ENCODE measurements at places on chromosomes 1 and 21. TPM values are rescaled to one million over a fixed set of nuclear protein-coding genes. Genes with fewer than 3 reads are reported as not detected.
A peak's percentile ranks its signal among the peaks of the same experiment; 100 is the strongest.

DNA sequence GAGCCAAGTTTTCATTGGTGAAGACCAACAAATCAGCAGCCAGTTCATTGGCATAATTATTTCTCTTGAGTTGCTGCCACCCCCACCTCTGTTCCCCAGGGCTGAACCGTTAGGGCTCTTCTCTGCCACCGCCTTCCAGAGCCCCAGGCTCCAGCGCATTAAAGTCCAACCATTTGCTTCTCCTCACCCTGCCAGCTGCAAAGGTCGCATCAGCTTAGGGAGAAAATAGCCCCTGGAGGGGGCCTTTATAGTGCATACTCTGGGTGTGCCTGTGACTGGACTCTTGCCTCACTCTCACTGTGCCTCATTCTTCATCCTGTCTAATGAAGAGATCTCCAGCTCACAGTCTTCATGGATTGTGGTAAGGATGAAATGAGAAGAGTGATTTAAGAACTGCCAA, 50.4 kb downstream of the KDM1A start:
- H3K27ac ChIP-seq, result no peak overlapping the region
- DNase-seq, result no peak
- no peak overlapping the region for H3K4me3 ChIP-seq
- no peaks in the 10 kb centered on the region for H3K27me3 ChIP-seq
- no peaks in the 10 kb centered on the region for H3K4me1 ChIP-seq

DNA sequence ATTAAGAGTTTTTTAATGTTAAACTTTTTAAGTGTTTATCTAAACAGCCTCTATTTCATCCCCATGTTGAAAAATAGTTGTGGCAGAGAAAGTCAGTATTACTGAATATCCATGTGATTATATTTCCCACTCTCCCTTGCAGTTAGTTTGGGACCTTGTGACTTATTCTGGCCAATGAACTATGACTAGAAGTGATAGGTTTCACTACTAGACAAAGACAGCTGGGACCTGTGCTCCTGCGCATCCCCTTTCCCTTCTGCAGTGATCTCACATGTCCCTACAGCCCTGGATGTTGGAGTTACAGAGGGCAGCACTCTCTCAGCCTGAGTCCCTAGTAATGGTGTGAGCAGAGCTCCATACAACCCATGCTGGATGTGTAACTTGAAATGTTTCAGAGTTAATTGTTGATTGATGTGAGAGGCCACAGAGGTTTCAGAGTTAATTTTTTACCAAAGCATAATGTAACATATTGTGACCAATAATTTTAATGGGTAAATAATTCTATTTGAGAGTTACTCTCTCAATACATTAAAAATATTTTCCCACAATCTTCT, 18.7 kb upstream of the SAMD13 start:
- no peak overlapping the region for H3K4me3 ChIP-seq
- peaks cover 4% of the 10 kb centered on the region for H3K4me1 ChIP-seq
- no peaks in the 10 kb centered on the region for H3K27me3 ChIP-seq

- H3K36me3 ChIP-seq, result no peaks in the 10 kb centered on the region
- no peak overlapping the region for H3K27ac ChIP-seq
- H3K4me3 ChIP-seq, result no peak overlapping the region
- peaks cover 6% of the 10 kb centered on the region for H3K4me1 ChIP-seq
- no peaks in the 10 kb centered on the region for H3K27me3 ChIP-seq
- DNase-seq, result no peak
These were observed 27.8 kb downstream of the EXTL2 start for GRCh38 chr1:100866901-100867206.

GRCh38 chr1:3899754-3900149, 320 bp downstream of the C1orf174 start:
- no peaks in the 10 kb centered on the region for H3K27me3 ChIP-seq
- peak overlapping the region; percentile 87 for H3K4me3 ChIP-seq
- H3K4me1 ChIP-seq, result peaks cover 11% of the 10 kb centered on the region
- no peaks in the 10 kb centered on the region for H3K36me3 ChIP-seq
- H3K27ac ChIP-seq, result peak overlapping the region; percentile 96

DNA sequence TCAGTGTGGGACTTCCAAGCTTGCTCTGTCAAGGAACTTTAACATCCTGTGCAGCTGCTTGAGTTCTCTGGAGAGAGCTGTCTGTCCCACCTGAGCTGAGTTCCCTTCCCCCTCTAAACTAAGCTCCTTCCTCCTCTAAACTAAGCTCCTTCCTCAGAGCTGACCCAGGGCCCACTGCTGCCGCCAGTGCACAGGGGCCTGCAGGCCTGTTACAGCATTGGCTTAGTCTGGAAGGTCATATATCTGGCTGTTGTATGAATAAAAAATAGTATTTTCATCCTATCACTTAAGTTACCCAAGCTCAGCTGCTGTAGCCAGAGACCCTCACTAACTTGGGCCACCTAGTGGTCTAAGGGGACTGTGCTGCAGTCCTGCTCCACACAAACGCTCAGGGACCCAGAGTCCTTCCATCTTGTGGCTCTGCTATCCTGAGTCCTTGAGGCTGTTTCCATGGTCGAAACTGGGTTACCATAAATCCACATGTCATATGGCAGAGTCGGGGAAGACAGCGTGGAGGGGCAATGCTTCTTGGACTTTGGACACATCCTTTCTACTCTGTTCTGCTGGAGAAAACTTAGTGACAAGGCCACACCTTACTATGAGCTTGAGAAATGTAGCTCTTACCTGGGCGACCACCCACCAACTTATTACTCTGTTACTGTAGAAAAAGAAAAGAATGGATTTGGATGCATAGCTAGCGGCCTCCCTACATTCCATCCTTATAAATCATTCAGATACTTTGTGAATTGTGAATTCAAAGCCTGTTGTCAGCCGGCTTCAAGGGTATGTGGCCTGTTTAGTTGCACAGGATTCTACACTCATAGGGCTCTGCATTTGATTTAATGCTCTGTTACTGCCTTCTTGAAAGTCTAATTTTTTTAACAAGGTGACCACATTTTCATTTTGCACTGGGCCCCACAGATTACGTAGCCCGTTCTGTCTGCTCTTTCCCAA, 71.4 kb upstream of the GCLM start:
- H3K27ac ChIP-seq, result no peak overlapping the region
- H3K27me3 ChIP-seq, result no peaks in the 10 kb centered on the region
- peaks cover 4% of the 10 kb centered on the region for H3K4me1 ChIP-seq
- H3K4me3 ChIP-seq, result no peak overlapping the region

DNA sequence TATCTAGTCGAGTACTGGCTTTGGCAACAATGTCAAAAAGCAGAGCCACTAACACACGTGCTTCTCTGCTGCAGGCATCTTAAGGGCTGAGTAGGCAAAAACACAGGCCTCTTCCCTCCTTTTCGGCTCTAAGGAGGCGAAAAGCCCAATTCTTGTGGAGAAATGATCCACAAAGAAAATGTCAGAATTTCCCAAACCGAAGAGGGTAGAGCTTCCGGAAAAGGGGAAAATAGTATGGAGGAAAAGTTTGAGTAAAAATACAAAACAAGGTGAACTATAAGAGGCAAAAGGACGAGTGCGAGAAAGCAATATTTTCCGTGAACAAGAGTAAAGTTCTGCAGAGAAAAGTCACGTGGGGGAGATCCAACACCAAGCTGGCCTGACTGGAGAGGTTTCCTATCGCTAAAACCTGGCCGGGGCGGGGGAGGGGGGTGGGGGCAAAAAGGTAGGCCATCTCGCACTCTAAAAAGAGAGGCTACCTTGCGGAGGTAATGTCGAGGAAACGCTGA, 551 bp downstream of the ZRANB2 start:
- no peak overlapping the region for H3K27ac ChIP-seq
- peak; percentile 31 for DNase-seq
- no peaks in the 10 kb centered on the region for H3K27me3 ChIP-seq
- peaks cover 31% of the 10 kb centered on the region for H3K36me3 ChIP-seq
- H3K4me3 ChIP-seq, result peak overlapping the region; percentile 96
- peaks cover 11% of the 10 kb centered on the region for H3K4me1 ChIP-seq

- H3K4me3 ChIP-seq, result peak overlapping the region; percentile 62
- no peaks in the 10 kb centered on the region for H3K36me3 ChIP-seq
- H3K4me1 ChIP-seq, result peaks cover 49% of the 10 kb centered on the region
- no peak for DNase-seq
- peaks cover 65% of the 10 kb centered on the region for H3K27me3 ChIP-seq
- H3K27ac ChIP-seq, result no peak overlapping the region
These were observed 4.6 kb downstream of the GFI1 start for GRCh38 chr1:92481971-92482664.

- H3K4me3 ChIP-seq, result no peak overlapping the region
- H3K27ac ChIP-seq, result no peak overlapping the region
- no peaks in the 10 kb centered on the region for H3K4me1 ChIP-seq
- peaks cover 92% of the 10 kb centered on the region for H3K36me3 ChIP-seq
- H3K27me3 ChIP-seq, result no peaks in the 10 kb centered on the region
- DNase-seq, result no peak
These were observed 27.5 kb downstream of the HYI start for GRCh38 chr1:43426221-43426620.

GRCh38 chr21:41888749-41889376, 9.7 kb upstream of the PRDM15 start:
- DNase-seq, result peak; percentile 92
- H3K36me3 ChIP-seq, result no peaks in the 10 kb centered on the region
- peak overlapping the region; percentile 88 for H3K27ac ChIP-seq
- H3K27me3 ChIP-seq, result no peaks in the 10 kb centered on the region
- no peaks in the 10 kb centered on the region for H3K4me1 ChIP-seq

GRCh38 chr1:18921516-18922251, 19.3 kb upstream of the ALDH4A1 start:
- peak overlapping the region; percentile 74 for H3K27ac ChIP-seq
- peaks cover 38% of the 10 kb centered on the region for H3K4me1 ChIP-seq
- no peak overlapping the region for H3K4me3 ChIP-seq
- peaks cover 12% of the 10 kb centered on the region for H3K36me3 ChIP-seq

DNA sequence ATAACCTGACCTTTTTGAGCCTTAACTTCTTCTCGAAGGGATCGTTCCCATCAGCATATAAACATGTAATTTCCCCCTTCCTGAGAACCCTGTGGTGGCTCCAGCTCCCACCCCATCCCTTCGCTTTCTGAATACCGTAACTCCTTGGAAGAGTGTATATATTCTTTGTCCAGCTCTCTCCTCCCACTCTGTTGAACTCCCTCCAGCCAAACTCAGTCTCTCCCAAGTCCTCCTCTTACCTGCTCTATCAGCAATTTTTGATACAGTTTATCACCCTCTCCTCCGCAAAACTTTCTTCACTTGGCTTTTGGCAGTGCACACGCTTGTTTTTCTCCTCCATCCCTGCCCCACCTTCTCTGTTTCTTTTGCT, 109.9 kb upstream of the SLC25A33 start:
- H3K27ac ChIP-seq, result peak overlapping the region; percentile 62
- H3K4me1 ChIP-seq, result no peaks in the 10 kb centered on the region
- H3K27me3 ChIP-seq, result no peaks in the 10 kb centered on the region

GRCh38 chr1:161932668-161933067, 91.0 kb downstream of the OLFML2B start:
- H3K27ac ChIP-seq, result no peak overlapping the region
- peak; percentile 64 for DNase-seq
- H3K27me3 ChIP-seq, result no peaks in the 10 kb centered on the region
- H3K36me3 ChIP-seq, result no peaks in the 10 kb centered on the region

GRCh38 chr21:33968080-33968994, 52.7 kb upstream of the ATP5PO start:
- H3K27me3 ChIP-seq, result no peaks in the 10 kb centered on the region
- DNase-seq, result no peak
- H3K27ac ChIP-seq, result no peak overlapping the region
- H3K4me3 ChIP-seq, result no peak overlapping the region
- H3K36me3 ChIP-seq, result no peaks in the 10 kb centered on the region

GRCh38 chr21:40563900-40564299, 283.1 kb downstream of the DSCAM start:
- H3K4me3 ChIP-seq, result no peak overlapping the region
- no peak overlapping the region for H3K27ac ChIP-seq
- DNase-seq, result no peak
- no peaks in the 10 kb centered on the region for H3K4me1 ChIP-seq
- H3K27me3 ChIP-seq, result no peaks in the 10 kb centered on the region
- no peaks in the 10 kb centered on the region for H3K36me3 ChIP-seq

- H3K36me3 ChIP-seq, result no peaks in the 10 kb centered on the region
- no peak overlapping the region for H3K27ac ChIP-seq
- H3K4me1 ChIP-seq, result no peaks in the 10 kb centered on the region
- DNase-seq, result no peak
- H3K4me3 ChIP-seq, result no peak overlapping the region
- no peaks in the 10 kb centered on the region for H3K27me3 ChIP-seq
These were observed 28.7 kb upstream of the TRAPPC10 start for GRCh38 chr21:43983390-43983789.

- no peaks in the 10 kb centered on the region for H3K36me3 ChIP-seq
- no peak overlapping the region for H3K4me3 ChIP-seq
- DNase-seq, result no peak
- no peak overlapping the region for H3K27ac ChIP-seq
- H3K4me1 ChIP-seq, result no peaks in the 10 kb centered on the region
- H3K27me3 ChIP-seq, result peaks cover 8% of the 10 kb centered on the region
These were observed 731 bp upstream of the ZNF683 start for GRCh38 chr1:26373281-26373680.

DNA sequence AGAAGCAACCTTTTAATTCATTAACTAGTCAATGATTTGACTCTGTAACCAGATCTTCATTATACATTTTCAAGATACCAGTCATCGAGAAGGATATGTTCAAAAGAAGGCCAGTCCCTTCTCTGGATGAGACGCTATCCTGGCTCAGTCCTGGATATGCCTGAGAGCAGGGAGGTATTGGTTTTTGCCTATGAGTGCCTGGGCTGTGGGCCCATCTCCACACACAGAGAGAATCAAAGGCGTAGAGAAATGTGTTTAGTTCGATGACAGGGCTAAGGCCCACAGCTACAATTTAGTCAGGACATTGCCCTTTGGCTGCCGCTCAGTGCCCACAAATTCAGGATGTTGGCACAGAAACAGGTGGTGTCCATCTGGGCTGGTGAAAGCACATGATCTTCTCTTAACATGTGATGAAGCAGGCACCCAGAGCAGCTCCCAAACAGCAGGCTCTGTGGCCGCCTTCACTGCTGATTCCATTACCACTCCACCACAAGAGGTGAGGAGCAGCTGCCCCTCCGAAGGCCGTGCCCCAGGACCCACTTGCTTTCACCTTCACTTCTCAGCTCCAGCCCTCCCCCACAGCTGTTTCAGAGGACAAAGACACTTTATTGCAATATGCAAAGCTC, 24.7 kb downstream of the ACKR1 start:
- no peak overlapping the region for H3K4me3 ChIP-seq
- no peaks in the 10 kb centered on the region for H3K27me3 ChIP-seq
- DNase-seq, result no peak
- H3K36me3 ChIP-seq, result no peaks in the 10 kb centered on the region
- H3K4me1 ChIP-seq, result no peaks in the 10 kb centered on the region

LCK gene
- total RNA-seq, result 1.9 TPM

OR6N1 gene
- not detected for total RNA-seq

FCRL5 gene
- not detected for total RNA-seq

CAPZB gene
- total RNA-seq, result 330 TPM

HPCA gene
- total RNA-seq, result not detected

C1orf87 gene
- total RNA-seq, result not detected

COA6 gene
- 22.9 TPM for total RNA-seq

SYF2 gene
- 61.9 TPM for total RNA-seq

MDM4 gene
- 39.4 TPM for total RNA-seq

HENMT1 gene
- total RNA-seq, result 4.0 TPM

ERG gene
- total RNA-seq, result 5.4 TPM

CLIC4 gene
- 92.8 TPM for total RNA-seq

MAP1LC3C gene
- total RNA-seq, result not detected

FCMR gene
- total RNA-seq, result 1.1 TPM

HMCN1 gene
- 5.3 TPM for total RNA-seq

HSD17B7 gene
- total RNA-seq, result 32.3 TPM
